ENCODE measurements at places on chromosomes 1 and 21.

- DNase-seq = no peak
These were observed 32.3 kb downstream of the URB1 start for GRCh38 chr21:32360401-32360975.

- no peak for DNase-seq
These were observed 29.8 kb downstream of the PYHIN1 start for GRCh38 chr1:158961178-158961577.

GRCh38 chr1:188782220-188782841, 1695.3 kb downstream of the BRINP3 start:
- peak; percentile 64 for DNase-seq

DNA sequence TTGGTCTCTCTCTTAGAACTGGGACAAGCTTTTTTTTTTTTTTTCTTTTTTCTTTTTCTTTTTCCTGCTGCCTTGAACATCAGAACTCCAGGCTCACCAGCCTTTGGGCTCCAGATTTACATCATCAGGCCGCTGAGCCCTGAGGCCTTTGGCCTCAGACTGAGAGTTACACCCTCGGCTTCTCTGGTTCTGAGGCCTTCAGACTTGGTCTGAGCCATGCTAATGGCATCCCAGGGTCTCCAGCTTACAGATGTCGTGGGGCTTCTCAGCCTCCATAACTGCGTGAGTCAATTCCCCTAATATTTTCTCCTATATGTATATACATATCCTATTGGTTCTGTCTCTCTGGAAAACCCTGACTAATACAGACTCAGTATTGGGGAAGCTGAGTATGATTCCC, 36.5 kb upstream of the RC3H1 start:
- no peak for DNase-seq

DNA sequence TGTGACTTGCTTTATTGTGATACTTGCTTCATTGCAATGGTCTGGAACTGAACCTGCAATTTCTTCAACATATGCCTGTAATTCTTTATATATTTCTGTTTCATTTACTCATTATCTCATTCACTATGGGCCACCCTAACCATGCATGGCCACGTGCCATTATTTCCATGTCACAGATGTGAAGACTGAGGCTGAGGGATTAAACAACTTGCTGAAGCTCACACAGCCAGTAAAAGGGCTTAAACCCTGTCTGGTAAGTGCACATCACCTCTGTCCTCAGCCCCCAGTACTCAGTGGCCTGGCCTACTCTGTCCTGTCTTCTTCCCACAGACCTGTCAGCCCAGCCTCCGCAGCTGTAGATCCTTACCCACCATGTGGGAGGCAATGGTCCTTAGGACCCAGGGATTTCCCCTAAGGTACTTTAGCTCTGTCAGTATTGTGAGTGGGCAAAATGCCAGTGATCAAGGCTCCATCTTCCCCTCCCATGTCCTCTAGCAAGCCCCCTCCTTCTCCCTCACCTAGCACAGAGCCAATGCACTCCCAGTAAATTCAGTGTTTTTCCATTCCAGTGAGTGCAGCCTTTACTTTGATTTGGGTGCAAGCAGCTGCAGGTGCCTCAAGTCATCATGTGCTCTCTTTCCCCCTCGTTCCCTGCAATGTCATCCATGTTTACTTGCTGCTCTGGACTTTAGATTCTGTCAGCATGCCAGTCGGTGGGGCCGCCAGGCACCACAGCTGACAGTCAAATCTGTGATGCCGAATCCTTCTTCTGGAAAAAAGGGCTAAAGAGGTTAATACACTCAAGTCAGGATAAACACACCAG, 228.2 kb upstream of the PROX1 start:
- DNase-seq = no peak

GRCh38 chr1:58901008-58901407, 117.2 kb upstream of the JUN start:
- DNase-seq = no peak

DNA sequence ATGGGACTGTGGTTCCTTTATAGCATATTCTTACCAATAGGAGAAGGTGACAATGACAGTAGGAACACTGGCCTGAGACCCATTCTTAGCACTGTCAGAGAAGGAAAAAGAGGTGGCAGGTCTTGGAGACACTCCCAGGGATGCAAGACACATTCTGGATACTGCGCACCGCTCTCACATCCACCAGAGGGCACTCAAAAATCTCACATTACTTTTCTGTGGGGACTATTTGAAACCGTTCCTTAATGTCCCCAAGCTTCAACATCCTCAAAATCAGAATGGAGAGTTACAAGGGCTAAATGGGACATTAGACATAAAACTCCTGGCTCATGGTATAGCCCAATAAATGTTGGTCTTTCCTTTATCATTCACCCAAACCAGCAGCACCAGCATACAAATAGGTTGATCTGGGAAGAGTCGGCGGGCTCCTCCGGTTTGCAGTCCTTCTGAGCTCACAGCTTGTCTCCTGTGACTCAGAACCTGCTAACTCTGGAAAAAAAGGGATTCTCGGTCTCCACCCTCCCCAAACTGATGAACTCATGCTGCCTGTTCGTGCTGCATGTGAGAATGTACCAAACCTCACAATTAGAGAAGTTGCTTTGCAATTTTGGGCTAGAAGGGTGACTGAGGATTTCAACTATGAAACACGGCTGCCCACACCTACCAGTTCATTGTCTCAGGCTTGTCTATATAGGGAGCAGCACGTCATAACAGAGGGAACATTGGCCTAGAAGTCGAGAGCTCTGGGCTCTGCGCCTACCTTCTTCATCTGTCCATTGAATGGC, 40.2 kb downstream of the IL12RB2 start:
- DNase-seq = peak; percentile 59

GRCh38 chr1:81717230-81717629, 83.5 kb upstream of the ADGRL2 start:
- no peak for DNase-seq

DNA sequence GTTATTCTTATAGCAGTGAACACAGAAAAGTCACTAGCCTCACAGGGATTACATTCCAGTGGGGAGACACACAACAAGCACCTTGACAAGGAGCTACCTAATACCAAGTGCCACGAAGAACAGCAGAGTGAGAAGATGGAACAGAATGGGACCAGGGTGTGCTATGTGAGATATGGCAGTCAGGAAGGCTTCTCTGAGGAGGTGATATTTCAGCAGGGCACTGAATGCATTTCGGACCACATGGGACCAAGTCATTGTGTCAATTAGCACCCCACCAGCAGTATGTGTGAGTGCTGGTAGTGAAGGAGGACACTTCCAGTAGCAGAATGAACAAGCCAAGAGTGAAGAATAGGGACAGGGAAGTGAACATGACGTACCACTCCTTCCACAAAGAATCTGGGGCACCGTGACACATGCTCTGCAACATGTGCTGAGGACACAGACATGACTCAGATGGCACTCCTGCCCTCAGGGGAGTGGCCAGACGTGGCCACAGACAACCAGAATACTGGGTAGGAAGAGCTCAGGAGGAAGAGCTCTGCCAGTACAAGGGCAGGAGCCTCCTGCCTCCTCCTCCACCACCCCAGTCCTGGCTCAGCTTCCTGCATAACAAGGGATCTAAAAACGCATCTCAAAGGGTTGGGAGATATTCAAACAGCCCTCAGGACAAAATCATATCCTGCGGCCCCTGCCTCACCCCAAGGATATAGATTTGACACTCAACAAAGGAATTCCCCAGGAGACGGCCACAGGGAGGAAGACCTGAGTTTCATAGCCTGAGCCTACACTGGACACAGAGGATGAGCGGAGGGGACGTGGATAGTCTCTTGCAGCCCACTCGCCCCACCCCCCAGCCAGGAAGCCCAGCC, 102.5 kb downstream of the TRABD2B start:
- peak; percentile 11 for DNase-seq

- DNase-seq = no peak
These were observed 26.0 kb downstream of the SDE2 start for GRCh38 chr1:225973158-225973557.

DNA sequence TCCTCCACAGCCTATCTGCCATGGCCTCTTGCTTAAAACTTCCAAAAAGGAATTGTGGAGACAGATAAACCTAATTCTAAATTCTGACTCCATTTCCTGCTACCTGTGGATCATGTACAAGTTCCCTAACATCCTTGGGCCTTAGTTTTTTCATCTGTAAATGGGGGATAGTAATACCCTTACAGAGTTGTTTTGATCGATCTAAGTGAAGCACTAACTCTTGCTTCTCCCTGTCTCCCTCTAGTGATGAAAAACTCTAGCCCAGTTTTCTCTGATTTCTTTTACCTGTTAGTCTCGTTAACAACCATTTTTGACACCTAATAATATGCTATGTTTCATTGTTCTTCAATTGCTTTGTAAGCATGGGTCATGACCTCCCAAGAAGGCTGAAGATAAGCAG, 65.9 kb downstream of the TM2D1 start:
- no peak for DNase-seq

- DNase-seq = no peak
These were observed 90.7 kb upstream of the ETS2 start for GRCh38 chr21:38714999-38715398.

DNA sequence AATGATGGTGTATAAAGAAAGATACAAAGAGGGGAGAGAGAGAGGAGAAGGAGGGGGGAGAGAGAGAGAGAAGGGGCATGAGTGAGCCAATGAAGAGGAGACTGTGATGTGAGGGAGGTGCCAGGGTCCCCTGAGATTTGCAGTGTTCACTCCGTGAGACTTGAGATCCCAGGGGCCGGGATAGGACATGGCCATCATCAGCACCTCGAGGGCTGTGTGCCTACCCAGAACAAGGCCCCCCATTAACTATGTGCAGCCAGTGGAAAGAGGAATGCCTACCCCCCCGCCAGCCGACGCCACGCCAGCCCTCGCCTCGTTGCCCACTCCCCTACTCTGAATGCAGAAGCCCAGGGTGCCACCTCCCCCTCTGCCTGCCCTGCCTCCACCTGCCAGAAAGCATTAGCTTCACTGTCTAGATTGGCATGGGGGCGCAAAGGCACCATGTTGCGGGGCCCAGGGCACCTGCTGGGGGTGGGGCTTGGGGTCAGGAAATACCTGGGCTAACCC, 14.8 kb downstream of the LGR6 start:
- DNase-seq = no peak

- peak; percentile 7 for DNase-seq
These were observed 716.9 kb downstream of the ADGRL2 start for GRCh38 chr1:82517586-82517985.

DNA sequence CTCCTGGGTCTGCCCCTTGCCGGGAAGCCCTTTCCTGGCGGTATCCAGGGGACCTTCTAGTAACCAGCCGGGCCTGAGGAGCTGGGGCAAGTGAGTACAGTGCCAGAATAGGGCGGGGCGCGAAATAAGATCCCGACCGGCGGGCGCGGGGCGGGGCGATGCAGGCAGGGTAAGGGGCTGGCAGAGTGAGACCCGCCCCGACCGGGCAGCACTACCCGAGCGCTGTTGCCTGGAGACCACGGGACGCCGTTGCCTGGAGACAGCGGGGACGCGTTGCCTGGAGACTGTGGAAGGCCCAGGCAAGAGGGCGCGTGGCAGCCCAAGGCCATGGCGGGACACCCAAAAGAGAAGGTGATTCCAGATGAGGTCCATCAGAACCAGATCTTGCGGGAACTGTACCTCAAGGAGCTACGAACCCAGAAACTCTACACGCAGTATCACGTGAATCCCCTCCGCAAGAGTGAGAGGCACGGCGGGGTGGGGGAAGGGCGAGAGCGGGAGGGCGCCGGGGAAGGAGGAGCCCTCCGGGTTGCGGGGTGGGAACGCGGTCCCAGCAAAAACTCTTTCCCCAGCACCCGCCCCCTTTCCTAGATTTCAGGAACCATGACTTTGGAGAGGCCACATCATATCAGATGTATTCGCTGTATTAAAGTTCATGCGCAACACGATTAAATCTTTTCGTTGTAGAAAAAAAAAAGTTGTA, 24.3 kb downstream of the EBNA1BP2 start:
- DNase-seq = peak; percentile 73

GRCh38 chr1:2962946-2963345, 58.3 kb upstream of the ACTRT2 start:
- DNase-seq = no peak

- no peak for DNase-seq
These were observed 34.6 kb upstream of the HIVEP3 start for GRCh38 chr1:41953291-41953690.

DNA sequence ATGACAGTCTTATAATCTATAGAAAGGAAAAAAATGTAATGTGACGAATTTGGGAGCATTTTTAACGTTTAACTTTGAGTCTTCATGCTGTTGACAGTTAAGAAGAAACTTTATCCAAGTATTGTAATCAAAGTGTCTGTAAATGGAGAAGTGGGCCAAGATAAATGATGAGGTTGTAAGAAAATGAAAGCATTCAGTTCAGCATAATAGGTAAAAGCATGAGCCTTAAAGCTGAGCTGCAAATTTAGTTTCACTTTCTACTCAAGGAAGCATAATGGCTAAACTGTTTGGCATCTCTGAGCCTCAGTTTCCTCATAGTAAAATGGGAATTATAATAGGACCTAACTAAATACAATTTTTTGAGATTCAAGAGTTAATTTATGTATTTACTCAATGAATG, 1554.8 kb downstream of the KCNT2 start:
- no peak for DNase-seq

GRCh38 chr1:159935719-159936272, 9.6 kb downstream of the IGSF9 start:
- DNase-seq = peak; percentile 15

GRCh38 chr1:78375996-78376395, 114.8 kb upstream of the PTGFR start:
- DNase-seq = no peak

GRCh38 chr1:17361687-17362086, 10.3 kb upstream of the PADI6 start:
- DNase-seq = no peak

GRCh38 chr1:204451352-204452124, 39.9 kb upstream of the PPP1R15B start:
- no peak for DNase-seq

GRCh38 chr1:92087542-92087941, 7.4 kb downstream of the BTBD8 start:
- no peak for DNase-seq

GRCh38 chr1:15757575-15758342, 836 bp upstream of the FBLIM1 start:
- DNase-seq = peak; percentile 73

DNA sequence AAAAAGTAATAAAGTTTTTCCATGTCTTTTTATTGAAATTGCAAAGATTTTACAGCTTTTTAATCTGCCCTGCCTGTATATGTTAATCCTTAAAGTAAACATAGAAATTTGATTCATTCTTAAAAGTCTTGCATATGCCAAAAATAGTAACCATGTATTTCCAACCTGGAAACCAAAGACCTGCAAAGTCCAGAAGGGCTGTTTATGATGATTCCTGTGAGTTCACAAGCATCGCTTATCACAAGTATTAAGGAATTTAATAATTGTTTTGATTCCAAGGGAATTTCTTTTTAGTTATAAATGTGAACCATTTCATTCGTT, 199.1 kb downstream of the PTPRC start:
- DNase-seq = no peak

- DNase-seq = no peak
These were observed 201.2 kb downstream of the TGFB2 start for GRCh38 chr1:218546314-218546713.

- DNase-seq = peak; percentile 79
These were observed 120.0 kb downstream of the SETD4 start for GRCh38 chr21:35940074-35940927.

Measured in mesenchymal stem cell (in vitro differentiated cells and primary cell).